ENCODE measurements at places on chromosomes 4 and X.

- DNase-seq: no peak
These were observed 58.3 kb downstream of the LEF1 start for GRCh38 chr4:108110450-108110849.

GRCh38 chrX:136731207-136731782 lies 49.4 kb downstream of the ARHGEF6 start:
- no peak for DNase-seq

GRCh38 chr4:10085828-10086505 lies 30.6 kb downstream of the WDR1 start:
- no peak for DNase-seq

DNA sequence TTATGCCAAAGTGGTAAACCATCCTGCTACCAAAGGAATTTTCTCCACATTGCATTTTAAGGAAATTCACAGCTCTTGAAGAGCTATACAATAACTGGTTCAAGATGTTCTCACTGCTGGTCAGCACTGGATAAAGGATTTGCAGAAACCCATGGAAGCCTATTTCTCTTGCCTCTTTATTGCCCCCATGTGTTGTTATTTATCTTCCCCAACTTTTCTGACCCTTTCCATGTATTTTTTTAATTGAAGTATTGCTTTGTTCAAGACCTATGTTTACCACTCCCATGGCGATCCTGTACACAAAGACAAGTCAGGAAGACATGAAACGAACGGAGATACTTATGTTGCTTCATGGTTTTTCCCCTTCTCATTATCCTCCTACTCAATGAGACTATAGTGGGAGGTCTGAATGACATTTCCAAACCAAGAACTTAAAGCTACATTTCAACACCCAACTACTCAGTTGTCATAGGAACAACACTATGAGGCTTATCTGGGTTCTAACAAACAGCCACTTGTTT lies 566.4 kb upstream of the DIPK2B start:
- no peak for DNase-seq

GRCh38 chr4:163591614-163592020 lies 97.1 kb downstream of the TMA16 start:
- no peak for DNase-seq

- no peak for DNase-seq
These were observed 216.6 kb downstream of the PDGFC start for GRCh38 chr4:156754832-156755570.

GRCh38 chr4:17164666-17165065 lies 266.2 kb upstream of the LDB2 start:
- DNase-seq: no peak

All from SHP77 (cell line).